Activated CD4-positive, alpha-beta T cell treated with anti-CD3 and anti-CD28 coated beads, Interleukin-2, amount 50 U/mL, for 4 hours (primary cell): ENCODE measurements at places on chromosomes 13 and 19.

GRCh38 chr19:12617646-12618045 lies 6.9 kb downstream of the ZNF791 start:
- no peak for DNase-seq

DNA sequence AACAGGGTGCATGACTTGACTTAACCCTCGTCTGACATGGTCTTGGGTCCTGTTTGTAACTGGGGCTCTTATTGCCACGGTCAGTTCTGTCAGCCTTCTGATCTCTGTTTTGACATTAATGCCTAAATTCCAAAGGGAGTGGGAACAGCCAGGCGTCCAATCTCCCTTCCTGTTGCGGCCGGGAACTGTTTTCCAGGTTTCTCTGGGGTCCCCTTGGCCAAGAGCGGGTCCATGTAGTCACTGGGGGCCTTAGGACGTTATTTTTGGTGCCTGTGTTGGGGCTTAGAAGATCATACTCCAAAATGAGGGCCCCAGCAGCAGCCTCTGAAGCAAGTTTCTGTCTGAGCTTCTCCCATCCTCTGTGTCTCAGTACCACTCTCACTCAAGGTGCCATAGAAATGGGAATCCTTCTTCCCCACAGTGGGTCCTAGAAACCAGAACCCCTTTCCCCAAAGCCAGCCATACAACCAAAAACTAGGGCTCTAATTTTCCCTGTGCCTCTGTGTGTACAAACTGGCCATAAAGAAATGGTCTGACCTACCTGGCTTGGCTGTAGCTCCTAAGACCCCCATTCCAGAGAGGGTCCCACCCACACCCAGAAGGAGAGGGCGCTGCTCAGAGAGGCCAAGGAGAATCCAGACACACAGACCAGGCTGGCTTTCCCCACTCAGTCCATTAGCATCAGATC lies 50.4 kb downstream of the C13orf46 start:
- no peak for DNase-seq

DNA sequence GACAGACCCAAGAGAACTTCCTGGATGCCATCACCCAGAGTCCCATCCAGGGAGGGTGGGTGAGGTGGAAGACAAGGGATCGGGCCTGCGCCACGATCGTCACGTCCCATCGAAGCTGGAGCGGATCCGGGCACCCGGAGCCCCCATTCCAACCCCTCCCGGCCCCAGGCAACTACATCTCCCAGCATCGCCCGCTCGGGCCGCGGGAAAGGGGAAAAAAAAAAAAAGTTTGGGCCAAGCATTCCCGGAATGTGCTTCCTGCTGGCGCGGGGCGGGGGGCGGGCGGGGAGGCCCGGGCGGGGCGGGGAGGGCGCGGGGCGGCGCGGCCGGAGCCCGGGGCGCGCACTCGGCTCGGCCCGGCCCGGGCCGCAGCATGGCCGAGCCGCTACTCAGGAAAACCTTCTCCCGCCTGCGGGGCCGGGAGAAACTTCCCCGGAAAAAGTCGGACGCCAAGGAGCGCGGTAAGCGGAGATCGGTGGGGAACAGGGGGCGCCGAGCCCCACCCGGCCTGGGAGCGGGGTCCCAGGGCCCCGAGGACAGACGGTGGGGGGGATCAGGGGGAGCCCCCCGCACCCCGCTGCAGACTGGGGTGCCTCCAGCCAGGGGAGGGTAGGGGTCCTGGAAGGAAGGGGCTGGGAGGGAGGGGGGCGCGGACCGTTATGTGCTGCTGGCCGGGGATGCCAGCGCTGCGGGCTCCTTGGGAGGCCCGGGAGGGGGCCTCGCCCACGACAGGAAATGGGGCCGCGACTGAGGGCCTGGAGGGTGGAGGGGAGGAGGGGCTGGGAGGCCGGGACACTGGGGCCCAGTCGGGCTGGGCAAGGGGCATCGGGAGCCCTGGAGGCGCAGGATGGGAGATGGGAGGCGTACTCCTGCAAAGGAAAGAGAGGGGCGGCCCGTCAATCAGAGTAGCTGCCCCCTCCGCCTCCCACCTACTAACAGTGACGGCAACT lies at the start of gene SYDE1:
Gene SYDE1, plus strand, starts transcription at position 341 of the 950 bp plus-strand sequence. Its CDS starts 33 bp downstream, at position 374.
- DNase-seq, result no peak

GRCh38 chr13:74101436-74101835 lies 32.8 kb downstream of the KLF12 start:
- no peak for DNase-seq

DNA sequence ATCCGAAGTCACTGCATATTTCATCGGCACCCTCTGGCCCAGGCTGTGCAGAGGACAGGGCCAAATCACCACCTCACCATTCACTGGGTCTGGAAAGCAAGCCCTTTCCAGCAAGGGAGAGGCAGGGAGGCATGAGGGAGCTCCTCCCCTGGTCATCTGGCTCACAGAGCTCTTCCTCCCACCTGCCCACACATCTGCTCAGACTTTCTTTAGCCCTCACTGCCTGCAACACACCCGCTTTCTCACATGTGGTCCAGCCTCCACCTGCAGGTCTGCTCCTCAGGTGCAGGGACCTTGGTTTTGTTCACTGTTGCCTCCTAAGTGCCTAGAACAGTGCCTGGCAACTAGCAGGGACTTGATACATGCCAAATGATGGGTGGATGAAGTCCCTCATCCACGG lies 21.0 kb upstream of the SLC35E1 start:
- no peak for DNase-seq

- DNase-seq, result no peak
Observed at GRCh38 chr13:24741791-24742190, 22.2 kb upstream of the RNF17 start.

DNA sequence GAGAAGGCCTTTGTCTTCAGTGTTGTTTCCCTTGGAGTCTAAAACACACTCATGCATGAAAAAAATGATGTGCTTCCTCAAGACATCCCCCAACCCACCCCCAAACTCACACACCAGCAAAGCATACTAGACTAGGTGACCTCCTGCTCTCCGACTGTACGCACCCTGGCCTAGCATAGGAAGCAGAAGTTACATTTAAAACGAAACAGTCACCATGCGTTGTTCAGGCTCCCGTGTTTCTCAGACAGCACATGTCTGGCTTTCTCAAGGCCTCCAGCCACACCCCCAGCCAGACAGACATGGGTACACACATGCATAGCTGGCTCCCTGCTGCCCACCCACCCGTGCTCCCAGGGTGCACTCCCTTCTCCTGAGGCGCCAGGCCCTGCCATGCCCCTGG lies 28.7 kb upstream of the C1QTNF9 start:
- no peak for DNase-seq

- DNase-seq, result no peak
Observed at GRCh38 chr13:20451397-20451796, 74.3 kb downstream of the CRYL1 start.
